ENCODE measurements at places on chromosomes 5 and 9.

GRCh38 chr5:179311581-179311980, 33.7 kb downstream of the ADAMTS2 start:
- DNase-seq: no peak

DNA sequence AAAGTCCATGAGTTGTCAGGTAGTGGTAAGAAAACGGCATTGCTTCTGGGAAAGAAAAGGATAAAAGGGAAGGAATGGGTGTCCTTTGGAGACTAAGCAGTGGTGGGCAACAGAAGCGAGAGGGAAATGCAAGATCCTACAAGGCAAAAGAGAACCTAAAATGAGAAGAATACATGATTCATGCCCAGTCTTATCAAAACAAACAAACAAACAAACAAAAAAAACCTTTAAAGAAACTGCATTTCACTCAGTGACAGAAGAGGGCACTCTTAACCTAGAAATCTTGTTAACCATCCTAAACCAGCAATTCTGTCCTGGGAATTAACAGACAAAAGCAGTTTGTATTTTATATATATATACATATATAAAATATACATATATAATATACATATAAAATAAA, 88.5 kb downstream of the SUSD1 start:
- no peak for DNase-seq

- no peak for DNase-seq
Measured at GRCh38 chr9:76255781-76256455, 138.3 kb downstream of the RFK start.

- no peak for DNase-seq
Measured at GRCh38 chr9:78144663-78145377, 91.1 kb upstream of the CEP78 start.

GRCh38 chr5:102049517-102049916, 246.6 kb downstream of the SLCO4C1 start:
- DNase-seq: no peak

DNA sequence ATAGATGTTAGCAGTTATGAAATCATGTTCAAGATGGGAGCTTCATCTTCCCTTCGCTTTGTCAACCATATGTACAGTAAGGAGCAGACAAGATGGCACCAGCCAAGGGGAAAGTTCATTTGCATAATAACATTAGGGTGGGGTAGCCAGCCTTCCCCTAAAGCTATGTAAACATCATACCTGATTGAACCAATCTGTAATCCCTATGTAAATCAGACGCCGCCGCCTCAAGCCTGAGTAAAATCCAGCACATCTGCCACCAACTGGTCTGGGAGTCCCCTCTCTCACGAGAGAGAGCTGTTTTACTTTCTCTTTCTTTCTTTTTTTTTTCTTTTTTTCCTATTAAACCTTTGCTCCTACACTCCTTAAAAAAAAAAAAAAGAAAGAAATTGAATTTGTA, 30.8 kb upstream of the REEP2 start:
- DNase-seq: peak; percentile 68

- DNase-seq: no peak
Measured at GRCh38 chr5:168525856-168526255, 3.2 kb upstream of the FBLL1 start.

DNA sequence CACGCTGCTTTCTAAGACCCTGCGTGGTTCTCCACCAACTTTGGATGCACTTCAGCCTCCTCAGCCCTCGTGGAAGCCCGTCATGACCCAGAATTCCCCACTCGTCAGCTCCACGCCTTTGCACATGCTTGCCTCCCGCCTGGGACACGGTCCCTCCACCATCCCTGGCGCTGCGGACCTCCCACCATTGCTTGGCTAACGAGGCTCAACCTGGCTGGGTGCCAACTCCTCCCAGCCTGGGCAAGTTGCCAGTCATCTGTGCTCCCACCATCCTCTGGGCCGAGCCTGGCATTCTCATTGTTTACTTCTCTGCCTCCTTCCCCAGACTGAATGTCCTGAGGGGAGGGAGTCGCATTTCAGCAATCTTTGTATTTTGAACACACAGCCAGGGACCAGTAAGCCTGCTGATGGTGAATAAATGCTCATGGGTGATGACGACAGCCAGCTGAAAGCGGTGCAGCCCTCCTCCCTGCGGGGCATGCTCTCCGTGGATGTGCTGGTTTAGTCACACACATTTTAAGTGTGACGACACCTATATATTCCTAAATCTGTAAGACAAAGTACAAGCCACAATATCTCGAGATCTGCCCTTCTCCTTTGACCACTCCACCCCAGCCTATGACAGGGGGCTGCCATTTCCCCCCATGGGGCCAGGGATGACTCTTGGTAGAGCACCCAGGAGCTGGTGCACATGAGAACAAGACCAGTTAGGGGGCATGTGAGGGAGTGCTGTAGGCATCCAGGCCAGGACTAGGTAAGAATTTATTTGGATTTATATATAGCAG, 37.6 kb downstream of the ANKRD33B start:
- peak; percentile 19 for DNase-seq

DNA sequence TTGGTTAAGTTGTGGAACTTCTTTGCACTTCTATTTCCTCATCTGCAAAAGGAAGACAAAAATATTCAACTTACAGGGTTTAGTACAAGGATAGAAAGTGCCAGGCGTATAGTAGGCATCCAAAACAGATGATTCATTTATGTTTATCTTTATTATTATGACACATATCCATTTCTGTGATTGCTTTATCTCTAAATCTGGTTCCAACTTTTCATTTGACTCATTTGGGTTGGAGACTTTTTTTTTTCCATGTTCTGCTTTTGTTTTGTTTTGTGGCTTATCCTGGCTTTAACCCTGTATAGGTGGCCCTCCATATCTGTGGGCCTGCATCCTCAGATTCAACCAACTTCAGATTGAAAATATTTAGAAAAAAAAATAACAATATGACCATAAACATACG, 186.7 kb upstream of the SLC24A2 start:
- DNase-seq: no peak

GRCh38 chr5:180820788-180821321, 18.2 kb upstream of the MGAT1 start:
- no peak for DNase-seq

DNA sequence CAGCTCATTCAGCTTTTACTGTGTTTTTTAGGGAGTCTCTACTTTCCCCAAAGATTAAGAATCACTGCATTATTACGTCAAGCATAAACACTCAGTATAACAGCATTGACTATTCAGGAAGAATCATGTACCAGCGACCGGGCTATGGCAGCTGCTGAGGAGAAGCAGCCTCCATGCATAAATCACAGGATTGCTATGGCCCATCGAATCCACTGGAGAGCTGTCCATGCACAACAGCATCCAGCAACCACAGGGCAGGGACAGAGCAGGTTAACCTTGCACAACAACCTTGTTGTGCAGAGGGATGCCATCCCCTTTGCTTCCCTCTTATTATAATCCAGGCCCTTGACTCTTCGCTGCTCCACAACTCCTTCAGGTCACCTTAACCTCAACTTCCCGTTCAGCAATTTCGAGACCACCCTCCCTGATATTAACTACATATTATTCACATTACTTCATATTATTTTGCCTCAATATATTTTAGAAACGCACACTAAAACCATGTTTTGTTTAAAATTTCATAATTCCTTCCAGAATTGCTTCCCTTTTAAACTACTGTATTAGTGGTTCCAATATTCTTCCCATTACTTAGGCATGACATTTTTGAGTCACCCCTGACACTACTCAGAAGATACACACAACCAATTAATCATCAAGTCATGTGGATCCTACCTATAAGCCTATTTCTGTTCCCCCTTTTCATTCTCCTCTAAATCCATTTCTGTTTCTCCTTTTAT, 991 bp downstream of the IARS1 start:
- peak; percentile 15 for DNase-seq

DNA sequence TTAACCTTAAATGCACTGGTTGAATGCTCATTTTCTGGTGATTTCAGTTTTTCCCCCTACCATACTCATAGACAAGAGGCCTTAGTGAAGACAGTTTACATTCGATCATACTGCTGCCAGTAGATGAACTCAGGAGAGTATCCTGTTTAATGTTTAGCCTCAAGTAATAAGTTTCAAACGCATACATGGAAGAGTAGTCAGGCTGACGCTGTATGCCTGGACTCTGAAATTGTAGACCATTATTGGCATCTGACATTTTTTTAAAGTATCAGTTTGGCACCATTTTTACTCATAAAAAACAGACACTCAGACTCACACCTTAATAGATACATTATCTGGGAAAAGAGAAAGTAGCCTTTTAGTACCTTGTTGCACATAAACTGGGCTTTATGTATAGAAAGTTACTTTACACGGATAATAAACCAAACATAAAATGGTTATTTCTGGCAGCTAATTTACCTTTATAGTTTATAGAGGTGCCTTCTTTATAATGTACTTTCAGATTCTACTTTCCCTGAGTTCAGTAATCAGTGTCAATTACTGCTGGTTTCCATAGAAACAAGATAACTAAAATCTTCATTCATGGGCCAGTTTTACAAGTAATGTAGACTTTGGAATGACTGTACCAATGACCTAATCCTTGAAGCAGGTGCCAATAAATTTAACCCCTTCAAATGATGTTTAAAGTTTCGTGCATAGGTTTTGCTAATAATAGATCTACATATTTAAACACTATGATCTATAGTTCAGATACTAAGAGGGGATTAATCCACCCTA, 183.8 kb upstream of the ITGA1 start:
- no peak for DNase-seq

- DNase-seq: no peak
Measured at GRCh38 chr5:132821791-132822190, 8.7 kb downstream of the SHROOM1 start.

- DNase-seq: no peak
Measured at GRCh38 chr9:111955048-111955447, 58.4 kb downstream of the UGCG start.

GRCh38 chr9:109887079-109887478, 107.1 kb downstream of the PALM2AKAP2 start:
- DNase-seq: no peak

GRCh38 chr5:4205398-4205797, 609.8 kb downstream of the IRX1 start:
- DNase-seq: no peak

DNA sequence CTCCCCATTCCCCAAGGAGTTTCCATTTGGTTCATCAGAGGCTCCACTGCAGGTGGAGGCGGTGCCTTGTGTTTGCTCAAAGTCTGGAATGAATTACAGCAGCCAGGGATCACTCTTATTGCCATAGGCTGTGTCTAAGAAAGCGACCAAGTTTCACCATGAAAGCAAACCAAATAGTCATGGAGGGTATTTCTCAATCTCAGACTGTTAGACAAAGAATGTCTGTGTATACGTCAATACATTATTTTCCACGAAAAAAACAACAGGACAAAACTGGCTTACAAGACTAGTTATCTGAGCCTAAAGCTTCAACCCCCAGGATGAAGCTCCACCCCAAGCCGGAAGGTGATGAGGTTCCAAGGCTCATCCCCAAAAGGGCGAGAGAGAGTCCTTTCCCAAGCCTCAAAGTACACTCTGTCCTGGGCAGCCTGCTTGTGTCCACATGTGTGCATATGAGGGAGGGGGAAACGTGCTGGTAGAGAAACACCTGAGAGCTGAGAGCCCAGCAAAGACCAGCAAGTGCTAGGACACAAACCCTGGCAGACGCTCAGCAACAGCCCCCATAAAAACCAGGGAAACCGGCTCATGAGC, 4.3 kb downstream of the B4GALT1 start:
- DNase-seq: no peak

GRCh38 chr5:125205601-125206225, 459.3 kb upstream of the ZNF608 start:
- no peak for DNase-seq
